Activated naive CD8-positive, alpha-beta T cell treated with anti-CD3 and anti-CD28 coated beads, Interleukin-2, amount 50 U/mL, for 16 hours (primary cell): ENCODE measurements at places on chromosomes 13 and 19.

- DNase-seq, result no peak
These were observed 560.2 kb upstream of the SPRY2 start for GRCh38 chr13:80901111-80901510.

GRCh38 chr13:35760735-35761281 is 284.3 kb upstream of the MAB21L1 start:
- DNase-seq, result no peak

- no peak for DNase-seq
These were observed 7.3 kb downstream of the PPP6R1 start for GRCh38 chr19:55251341-55252081.

DNA sequence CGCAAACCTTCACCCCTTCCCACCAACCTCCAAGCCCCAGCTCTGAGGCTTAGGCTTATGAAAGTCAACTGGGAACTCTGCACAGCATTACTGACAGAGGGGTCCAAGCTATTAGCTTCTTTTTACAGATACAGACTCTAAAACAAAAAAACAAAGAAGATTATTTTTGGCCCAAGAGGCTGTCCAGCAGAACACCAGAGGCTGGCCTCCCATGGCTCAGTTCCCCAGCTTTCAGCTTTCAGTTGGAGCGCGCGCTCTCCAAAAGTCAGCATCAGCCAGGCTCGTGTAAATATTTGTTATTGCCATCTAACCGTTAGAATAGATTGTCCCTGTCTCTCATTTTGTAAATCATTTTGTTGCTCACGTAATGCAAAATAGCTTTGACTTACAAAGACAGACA is 58.4 kb downstream of the ZIC5 start:
- DNase-seq, result no peak

DNA sequence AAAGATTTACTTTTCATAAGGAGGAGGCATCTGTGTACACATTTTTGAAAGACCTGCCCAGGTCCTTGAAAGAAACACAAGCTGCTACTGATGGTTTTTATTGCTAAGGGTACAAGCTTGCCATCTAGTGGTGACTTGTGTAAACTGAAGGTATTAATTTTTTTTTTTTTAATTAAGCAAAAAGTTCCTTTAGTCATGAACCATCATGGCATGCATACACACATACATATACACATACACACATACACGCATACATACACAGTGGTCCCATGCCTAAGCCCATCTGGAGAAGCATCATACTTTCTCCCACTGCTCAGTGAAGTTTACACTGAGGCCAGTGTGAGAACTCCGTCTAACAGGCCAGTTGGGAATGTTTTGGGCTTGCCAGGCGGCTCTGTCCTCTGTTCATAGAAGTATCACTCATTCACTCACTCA is 312.5 kb downstream of the DCLK1 start:
- no peak for DNase-seq

DNA sequence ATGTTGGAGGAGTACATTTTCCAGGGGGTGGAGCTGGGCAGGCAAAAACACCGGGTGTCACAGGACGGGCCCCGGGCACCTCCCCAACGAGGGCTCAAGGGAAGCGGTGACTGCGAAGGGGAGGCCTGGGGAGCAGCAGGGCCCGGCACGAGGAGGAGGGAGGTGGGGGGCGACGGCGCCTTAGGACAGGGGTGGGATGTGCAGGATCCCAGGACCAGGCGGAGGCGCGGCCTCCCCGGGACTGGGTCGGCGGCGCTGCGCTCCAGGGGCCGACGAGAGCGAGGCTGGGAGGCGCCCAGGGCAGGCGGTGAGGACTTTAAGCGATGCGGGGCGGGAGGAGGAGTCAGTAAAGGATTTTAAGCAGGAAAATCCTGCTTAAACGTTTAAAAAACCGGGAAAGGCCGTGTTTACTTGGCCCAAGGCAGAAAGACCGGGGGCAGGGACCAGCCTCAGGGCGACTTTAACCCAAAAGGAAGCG is 427 bp downstream of the ZNF160 start:
- DNase-seq, result no peak

GRCh38 chr19:10112037-10112761 is 706 bp downstream of the P2RY11 start:
- no peak for DNase-seq

DNA sequence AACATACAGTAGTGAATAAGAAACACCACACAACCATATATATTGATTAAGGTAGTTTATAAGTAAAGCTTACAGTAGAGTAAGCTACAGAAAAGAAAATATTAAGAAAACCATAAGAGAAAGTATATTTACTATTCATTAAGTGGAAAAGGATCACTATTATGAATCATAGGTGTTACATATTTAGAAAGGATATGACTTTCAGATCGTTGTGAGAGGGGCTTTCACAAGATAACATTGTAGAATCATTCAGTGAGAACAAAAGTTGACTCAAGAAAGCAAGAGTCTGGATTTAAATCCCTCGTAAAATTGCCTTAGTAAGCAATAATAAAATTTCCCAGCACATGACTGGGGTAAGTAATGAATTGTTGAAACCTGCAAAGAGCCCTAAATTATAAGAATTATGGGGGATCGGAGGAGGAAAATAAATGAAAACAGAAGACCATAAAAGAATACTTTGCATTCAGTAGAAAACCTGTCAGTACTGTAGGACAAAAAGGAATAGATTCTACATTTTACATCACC is 6.0 kb downstream of the UFM1 start:
- no peak for DNase-seq

- DNase-seq, result no peak
These were observed at the start of gene HDGFL2 for GRCh38 chr19:4472174-4472974. HDGFL2 (plus strand) TSS chr19:4472297; CDS start chr19:4472351, 54 bp downstream.

DNA sequence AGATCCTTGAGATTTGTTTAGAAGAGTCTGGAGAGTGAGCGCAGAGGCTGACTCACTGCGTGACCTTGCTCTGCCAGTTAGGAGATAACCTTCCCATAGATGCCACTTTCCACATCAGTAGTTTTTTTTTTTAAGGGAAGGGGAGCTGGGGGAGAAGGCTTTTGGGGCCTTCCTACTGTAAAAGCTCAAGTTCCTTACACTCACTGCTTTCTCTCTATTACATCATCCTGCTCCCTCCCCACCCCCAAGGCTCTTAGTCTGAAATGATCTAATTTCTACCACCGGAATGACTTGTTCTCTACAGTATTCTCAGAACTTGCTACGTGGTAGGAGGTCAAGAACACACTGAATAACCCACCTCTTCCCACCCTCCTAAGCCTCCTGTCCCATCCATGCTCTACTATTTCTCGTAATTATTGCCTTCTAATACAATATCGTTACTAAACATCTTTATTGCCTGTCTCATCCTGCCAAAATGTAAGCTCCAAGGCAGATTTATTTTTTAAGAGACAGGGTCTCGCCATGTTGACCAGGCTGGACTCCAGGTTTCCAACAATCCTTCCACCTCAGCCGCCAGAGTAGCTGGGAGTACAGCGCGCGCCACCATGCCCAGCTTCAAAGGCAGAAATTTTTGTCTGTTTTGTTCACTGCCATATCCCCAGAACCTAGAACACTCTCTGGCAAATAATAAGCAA is 1.2 kb downstream of the LONP1 start:
- peak; percentile 55 for DNase-seq
